ENCODE measurements at places on chromosomes 3 and 15.
A peak's percentile ranks its signal among the peaks of the same experiment; 100 is the strongest.

- no peak for DNase-seq
Observed at GRCh38 chr3:193211173-193211572, 29.8 kb upstream of the PLAAT1 start.

DNA sequence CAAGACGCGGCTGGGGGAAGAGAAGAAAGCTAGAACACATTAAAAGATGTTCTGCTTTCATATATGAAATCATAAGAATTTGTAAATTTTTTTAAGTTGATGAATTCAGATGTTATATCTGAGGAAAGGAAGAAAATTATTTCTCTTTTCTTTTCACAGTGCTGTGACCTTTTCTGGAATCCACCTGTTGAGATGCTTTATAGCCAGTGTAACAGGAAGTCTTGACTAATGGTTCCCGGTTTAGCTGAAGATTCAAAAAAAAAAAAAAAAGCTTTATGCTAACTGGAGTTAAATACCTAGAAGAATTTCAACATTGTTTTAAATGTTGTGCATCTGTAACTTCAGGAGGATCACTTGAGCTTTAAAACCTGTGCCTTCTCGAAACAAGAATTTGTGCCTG lies 9.9 kb downstream of the GTPBP8 start:
- no peak for DNase-seq

- no peak for DNase-seq
Observed at GRCh38 chr15:72774696-72775383, 8.7 kb downstream of the ADPGK start.

DNA sequence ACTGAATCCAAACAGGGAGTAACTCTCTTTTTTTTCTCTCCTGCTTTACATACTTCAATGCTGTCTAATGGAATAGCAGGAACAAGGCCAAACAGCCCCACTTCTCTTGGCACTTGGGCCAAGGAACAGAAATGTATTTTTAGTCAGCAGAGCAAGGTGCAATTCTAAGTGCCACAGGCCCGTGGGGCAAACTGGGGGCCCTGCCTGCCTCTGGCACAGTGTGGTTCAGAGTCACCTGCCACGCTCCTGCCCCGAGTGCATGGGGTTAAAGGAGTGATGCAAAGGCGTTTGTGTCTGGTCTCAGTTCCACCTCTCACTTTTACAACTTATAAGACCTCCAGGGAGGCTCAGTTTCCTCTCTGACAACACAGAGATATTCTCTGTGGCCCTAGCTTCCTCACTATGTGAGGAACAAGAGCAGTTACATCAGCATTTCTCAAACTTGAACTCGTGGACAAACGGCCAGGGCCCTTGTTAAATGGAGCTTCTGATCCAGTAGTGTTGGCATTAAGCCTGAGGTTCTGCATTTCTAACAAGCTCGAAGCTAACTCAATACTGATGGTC lies 51.3 kb downstream of the LRIG1 start:
- no peak for DNase-seq

DNA sequence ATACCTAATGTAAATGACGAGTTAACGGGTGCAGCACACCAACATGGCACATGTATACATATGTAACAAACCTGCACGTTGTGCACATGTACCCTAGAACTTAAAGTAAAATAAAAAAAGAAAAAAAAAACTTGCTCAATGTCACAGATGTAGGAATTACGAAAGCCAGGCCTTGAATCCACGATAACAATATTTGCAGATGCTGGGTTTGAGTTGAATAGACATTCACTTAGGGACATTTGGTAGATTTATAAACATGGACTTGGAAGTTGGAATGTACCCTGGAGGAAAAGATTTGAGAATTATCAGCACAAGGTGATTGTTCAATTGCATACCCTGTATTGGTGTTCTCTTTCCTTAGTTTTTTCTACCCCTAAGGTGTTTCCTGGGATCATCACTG lies 260.2 kb upstream of the PEX5L start:
- DNase-seq, result no peak

DNA sequence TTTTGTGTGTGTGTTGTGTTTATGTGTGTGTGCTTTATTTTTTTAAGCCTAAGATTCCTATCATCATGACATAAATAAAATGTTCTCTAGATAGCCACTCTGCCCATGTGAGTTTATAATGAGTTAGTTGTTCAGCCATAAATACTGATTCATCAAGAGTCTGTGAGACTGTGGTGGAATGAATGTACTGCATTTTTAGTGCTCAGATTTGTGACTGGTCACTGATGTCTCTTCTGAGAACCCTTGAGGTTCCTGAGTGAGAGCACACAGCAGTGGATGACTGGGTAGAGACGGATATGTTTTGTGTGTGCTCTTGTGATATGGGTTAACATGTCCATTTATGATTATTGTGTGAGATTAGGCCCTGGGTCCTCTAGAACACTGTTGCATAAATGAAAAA lies 51.2 kb downstream of the SETD5 start:
- DNase-seq, result no peak

GRCh38 chr3:121696186-121696585 lies 35.5 kb upstream of the HCLS1 start:
- DNase-seq, result no peak

GRCh38 chr3:98233468-98233867 lies 30.6 kb upstream of the OR5H6 start:
- DNase-seq, result no peak

- peak; percentile 36 for DNase-seq
Observed at GRCh38 chr15:95262866-95263564, 1031.7 kb downstream of the MCTP2 start.

- DNase-seq, result no peak
Observed at GRCh38 chr15:58999694-59000093, 12.2 kb downstream of the RNF111 start.

DNA sequence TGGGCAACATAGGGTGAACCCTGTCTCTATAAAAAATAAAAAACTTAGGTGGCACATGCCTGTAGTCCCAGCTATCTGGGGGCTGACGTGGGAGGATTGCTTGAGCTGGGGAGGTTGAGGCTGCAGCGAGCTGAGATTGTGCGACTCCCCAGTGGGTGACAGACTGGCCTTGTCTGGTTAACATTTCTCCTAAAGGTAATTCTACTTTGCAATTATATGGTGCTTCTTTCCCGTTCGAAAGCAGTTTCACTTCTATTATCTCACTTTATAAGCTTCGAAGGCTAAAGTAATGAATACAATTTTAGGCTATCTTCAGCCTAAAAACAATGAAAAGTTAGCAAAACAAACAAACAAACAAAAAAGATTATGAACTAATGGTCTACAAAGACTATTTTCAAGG lies 35.3 kb downstream of the COMMD2 start:
- no peak for DNase-seq

GRCh38 chr3:3089017-3089416 lies 21.2 kb downstream of the IL5RA start:
- DNase-seq, result no peak

DNA sequence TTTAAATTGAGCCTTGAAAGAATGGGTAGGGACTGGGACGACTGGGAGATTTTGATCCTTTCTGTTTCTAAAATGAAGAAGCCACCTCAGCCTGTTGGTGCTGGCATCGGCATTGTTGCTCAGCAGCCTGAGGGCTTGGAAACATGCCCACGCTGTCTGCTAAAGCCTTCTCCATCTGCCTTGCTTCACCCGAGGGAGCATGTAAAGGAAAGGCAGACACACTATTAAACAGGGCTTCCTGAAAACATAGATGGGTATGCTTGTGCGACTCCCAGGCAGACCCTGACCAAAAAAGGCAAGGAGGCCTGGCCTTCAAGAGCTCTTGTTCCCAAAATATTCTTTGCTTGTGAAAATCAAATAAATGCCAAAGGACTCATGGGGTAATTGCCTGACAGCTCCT lies 84.2 kb upstream of the SLC4A7 start:
- DNase-seq, result peak; percentile 72

GRCh38 chr3:161386991-161387770 lies 15.9 kb upstream of the SPTSSB start:
- DNase-seq, result no peak

GRCh38 chr3:133490468-133491351 lies 82.8 kb upstream of the CDV3 start:
- no peak for DNase-seq

GRCh38 chr3:45119376-45119775 lies 26.8 kb downstream of the CDCP1 start:
- DNase-seq, result no peak

DNA sequence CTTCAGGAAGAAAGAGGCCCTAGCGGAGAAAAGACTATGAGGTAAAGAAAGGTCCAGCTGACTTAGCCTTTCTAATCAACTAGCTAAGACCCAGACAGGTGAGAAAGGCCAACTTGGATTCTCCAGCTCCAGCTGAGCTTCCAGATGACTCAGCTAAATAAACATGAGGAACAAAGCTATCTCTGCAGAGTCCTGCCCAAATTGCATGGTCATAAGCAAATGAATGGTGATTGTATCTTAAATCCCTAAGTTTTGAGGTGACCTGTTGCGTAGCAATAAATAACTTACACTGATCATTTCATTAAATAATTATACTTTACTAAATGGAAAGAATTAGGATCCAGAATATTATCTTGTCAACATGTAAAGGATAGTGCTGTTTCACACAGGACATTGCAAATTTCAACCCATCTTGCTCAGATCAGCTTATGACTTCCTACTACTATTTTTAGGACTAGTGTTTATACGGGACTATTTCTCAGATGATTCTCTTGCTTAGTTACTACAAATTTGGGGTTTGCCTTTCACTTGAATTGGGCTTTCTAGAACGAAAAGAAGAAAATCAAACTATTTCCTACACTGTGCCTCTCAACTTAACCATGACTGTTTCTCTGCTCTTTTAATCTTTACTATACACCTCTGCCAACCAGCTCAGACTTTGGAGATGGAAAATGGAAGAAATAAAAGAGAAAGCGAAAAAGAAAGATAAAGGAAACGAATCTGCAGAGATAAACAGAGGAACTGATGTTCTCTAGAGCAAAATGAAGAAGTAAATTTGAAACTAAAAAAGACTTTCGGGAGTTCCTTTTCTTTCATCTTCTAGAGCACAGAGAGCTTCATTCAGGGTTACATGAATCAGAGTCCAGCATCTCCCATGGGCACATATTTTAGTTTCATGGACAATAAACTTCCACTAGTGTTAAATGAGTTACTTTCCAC lies 6.6 kb upstream of the ADGRG7 start:
- peak; percentile 7 for DNase-seq

DNA sequence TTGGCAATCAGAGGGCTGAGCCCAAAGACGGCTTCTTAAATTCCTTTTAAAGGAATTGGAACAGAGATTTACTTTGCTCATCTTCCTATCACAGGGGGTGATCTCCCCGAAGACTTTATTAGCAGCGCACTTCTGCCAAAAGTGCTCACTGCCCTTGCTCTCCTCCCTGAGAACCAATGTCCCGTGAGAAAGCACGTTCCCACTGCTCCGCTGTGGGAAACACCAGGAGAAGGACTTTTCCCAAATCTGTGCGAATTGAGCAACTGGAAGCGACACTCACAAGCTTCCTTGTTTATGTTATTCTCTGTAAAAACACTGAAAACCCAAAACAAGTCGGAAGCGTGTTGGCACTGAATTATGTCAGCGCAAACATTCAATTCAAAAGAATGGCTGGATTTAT lies 670.8 kb upstream of the NR2F2 start:
- no peak for DNase-seq

DNA sequence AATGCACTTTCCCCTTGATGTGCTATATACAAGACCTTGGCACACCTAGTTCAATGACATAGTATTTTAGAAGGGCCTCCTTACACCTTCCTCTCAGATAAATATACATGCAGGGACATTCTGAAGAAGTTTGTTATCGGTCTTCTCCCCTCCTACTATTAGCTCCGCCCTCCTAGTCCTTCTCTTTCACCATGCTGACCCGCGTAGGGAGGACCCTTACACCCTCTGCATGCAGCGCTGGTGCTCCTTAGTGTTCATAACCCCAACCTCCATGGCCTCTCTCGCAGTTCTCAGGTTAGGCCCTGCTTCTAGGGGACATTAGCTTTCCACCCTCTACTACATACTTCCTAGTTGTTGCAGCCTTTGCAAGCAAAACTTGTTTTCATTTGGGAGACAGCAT lies 146.4 kb downstream of the PGPEP1L start:
- DNase-seq, result no peak

- DNase-seq, result no peak
Observed at GRCh38 chr3:172915911-172916514, 165.5 kb downstream of the ECT2 start.

DNA sequence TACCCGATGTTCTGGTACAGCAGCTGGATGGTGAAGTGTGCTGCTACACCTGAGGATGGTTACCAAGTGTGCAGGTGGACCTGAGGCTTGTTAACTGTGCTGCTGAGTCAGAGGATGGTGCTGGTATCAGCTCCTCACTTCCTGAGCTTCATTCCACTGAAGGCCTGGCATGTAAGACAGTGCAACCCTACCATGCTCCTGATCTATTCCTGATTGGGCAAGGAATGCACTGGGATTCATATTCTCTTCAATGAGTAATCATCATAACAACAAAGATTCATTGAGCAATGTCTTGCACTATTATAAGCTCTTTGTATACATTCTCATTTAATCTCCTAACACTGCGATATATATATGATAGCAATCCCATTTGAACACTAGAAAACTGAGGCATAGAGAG lies 62.9 kb upstream of the THSD4 start:
- DNase-seq, result no peak

DNA sequence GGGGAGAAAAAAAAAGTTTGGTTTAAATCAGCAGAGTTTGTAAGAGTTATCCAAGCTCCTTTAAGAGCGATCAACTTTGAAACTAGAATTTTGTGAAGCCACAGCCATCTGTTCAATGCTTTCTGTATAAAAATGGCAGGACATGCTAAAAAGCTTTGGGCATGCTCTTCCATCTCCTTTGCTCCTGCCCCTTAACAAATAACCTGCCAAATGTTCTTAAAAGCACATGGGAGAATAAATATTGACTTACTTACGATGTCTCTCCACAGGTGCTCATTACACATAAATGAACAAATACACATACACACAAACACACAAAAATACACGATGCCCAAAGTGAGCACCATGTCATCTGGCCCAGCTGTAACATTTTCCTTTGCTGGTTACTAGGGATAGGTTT lies 211.8 kb upstream of the DPH6 start:
- DNase-seq, result no peak

DNA sequence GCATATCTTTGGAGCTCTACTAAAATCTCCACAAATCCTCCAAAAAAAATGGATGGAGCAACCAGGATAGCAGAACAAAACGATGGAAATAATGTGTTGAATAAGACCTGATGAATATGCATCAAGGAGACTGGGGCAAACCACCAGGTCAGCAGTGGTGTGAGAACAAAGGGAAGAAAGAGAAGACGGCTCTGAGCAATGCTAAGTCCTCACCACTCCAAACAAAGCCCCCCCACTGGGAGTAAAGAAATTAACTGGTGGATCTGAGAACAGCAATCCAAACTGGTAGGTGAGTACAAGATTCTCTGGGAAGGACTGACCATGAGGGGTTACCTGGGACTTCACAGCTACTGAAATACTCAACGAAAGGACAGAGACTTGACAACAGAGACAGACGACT lies 977.3 kb downstream of the TBL1XR1 start:
- no peak for DNase-seq

- no peak for DNase-seq
Observed at GRCh38 chr3:38003817-38004414, 13.3 kb downstream of the VILL start.

- no peak for DNase-seq
Observed at GRCh38 chr3:196111939-196112386, 30.1 kb upstream of the TFRC start.

- no peak for DNase-seq
Observed at GRCh38 chr3:22859618-22860017, 343.5 kb upstream of the UBE2E2 start.

Data from myocyte (in vitro differentiated cells).